ENCODE measurements at places on chromosomes 5 and 9.

DNA sequence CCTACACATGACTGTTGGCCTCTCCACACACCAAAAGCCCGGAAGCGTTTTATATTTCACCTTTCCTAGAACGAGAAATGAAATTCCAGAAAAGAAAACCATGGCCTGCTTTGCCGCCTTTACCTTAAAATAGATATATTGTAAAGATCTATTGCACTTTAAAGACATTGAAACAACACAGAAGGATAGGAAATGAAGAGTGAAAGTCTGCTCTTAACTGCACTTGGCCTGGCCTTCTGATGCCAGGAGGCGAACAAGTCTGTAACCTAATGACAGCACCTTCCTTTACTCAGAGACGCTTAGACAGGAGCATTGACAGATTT lies 6.7 kb downstream of the PRDM6 start:
- DNase-seq, result no peak

DNA sequence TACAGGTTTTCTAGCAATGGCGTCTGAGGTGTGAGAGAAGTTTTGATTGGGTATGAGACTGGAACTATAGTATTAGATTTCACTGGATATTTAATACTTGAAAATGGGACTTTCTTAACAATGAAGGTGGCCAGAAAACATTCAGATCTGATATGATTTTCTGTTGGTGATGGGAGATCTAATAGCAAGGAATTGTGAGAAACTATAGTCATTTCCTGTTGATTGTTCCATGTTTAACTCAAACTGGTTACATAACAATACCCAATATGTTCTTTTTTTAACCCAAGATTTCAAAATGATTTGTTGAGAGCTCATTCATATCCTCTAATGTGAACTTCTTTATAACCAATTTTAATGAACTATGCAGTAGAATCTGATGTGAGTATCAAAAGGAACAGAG lies 793.2 kb upstream of the RGMB start:
- DNase-seq, result no peak

DNA sequence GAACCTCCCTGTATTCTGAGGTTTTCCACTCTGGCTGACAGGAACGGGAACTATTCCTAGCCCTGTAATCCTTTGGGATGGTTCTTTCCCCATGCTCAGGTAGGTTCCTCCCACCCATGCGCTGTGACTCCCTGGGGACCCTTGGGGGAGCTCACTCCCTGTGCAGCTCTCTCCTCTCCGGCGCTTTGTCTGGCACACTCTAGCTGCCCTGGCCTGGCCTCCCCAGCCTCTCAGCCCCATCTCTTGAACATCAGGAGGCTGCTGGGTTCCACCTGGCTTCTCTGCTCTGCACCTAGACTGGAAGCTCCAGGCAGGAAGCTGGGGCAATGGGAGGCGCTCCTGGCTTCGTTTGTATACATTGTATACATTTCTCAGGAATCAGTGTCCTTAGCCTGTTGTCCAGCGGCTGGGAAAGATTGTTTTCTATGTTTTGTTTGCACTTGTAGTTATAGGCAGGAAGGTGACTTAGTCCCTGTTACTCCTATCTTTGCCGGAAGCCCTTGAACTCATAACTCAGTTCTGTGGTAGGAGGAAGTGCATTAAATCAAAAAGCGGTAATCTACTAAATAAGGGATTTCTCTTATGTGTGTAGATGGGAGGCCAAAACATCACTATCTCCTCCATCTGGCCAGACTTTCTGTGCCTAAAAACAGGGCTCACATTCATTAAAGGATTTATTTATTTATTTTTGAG lies 20.4 kb downstream of the SLC25A25 start:
- no peak for DNase-seq

GRCh38 chr5:24789611-24790351 lies 145.0 kb upstream of the CDH10 start:
- no peak for DNase-seq

- DNase-seq, result no peak
Measured at GRCh38 chr9:4678679-4679267, 596 bp upstream of the CDC37L1 start.

GRCh38 chr5:102654559-102655349 lies 100.4 kb upstream of the PAM start:
- DNase-seq, result no peak

- peak; percentile 11 for DNase-seq
Measured at GRCh38 chr5:52989781-52990527, 802 bp downstream of the ITGA2 start.

DNA sequence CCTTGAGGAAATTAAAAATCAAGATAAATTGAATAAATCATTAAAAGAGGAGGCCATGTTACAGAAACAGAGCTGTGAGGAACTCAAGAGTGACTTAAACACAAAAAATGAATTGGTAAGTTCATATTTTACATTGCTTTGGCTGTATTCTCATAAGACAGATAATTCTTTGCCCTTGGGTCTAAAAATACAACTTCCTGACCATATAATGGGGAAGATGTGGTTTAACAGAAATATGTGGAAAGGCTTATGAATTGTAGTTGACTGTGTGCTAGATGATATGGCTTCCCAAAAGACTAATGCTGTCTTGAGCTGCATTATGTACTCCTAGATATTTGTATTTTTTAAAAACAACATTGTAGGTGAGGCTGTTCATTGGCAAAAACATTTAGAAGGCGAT lies 33.1 kb downstream of the CNTRL start:
- DNase-seq, result no peak

GRCh38 chr5:180130291-180130869 lies 58.8 kb upstream of the RNF130 start:
- DNase-seq, result no peak

DNA sequence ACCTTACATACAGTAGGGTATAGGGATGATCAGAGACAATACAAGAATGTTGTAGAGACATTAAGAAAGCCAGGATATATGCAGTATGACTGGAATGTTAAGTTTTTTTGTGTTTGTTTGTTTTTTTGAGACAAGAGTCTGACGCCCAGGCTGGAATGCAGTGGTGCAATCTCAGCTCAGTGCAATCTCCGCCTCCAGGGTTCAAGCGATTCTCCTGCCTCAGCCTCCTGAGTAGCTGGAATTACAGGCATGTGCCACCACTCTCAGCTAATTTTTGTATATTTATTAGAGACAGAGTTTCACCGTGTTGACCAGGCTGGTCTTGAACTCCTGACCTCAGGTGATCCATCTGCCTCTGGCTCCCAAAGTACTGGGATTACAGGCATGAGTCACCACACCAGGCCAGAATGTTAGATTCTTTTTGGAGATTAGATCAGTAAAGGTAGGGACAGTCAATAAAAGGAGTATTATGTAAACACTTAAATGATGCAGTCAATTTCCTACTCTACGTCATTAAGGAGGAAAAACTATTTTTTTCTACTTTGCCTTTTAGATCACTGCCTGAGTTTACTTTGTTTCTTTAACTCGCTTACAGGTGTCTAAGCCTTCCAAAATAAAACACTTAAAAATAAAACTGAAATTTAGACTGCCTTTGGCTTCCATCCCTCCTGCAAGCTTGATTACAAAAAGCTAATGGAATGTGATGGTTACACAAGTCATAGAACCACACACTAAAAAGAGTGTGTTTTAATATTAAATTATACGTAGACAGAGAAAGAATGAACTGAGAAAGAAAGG lies 6.8 kb upstream of the HNRNPA0 start:
- no peak for DNase-seq

DNA sequence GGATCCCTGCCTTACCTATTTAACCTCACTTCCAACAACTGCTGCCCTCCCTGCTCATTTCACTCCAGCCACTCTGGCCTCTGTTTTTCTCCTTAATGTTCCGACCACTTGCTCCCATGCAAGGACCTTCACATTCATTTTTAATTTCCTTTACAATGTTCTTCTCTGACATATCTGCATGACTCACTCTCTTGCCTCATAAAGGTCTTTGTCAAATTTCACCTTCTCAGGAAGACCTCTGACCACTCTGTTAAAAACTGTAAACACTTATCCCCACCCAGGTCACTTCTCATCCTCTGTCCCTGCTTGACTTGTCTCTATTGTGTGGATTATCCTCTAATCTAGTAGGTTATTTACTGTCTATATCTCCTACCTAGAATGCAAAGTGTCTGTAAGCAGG lies 751.2 kb downstream of the BRINP1 start:
- DNase-seq, result no peak

DNA sequence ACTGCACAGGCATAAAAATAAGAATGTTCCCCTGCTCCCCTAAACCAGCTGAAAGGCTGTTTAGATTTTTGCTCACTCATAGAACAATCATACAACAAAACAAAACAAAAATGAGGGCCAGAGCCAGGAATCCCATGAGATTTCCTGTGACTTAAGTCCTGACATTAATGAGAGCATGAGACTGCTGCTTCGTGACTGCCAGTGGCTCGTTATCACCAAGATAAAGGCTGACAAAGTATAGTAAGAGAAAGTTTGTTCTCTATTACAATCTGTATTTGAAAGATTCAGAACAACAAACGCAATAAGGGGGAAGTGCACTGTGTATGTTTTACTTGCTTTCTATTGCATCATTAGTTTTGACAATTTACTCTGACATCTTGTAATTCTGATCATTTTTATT lies 837.1 kb upstream of the C9orf72 start:
- no peak for DNase-seq

DNA sequence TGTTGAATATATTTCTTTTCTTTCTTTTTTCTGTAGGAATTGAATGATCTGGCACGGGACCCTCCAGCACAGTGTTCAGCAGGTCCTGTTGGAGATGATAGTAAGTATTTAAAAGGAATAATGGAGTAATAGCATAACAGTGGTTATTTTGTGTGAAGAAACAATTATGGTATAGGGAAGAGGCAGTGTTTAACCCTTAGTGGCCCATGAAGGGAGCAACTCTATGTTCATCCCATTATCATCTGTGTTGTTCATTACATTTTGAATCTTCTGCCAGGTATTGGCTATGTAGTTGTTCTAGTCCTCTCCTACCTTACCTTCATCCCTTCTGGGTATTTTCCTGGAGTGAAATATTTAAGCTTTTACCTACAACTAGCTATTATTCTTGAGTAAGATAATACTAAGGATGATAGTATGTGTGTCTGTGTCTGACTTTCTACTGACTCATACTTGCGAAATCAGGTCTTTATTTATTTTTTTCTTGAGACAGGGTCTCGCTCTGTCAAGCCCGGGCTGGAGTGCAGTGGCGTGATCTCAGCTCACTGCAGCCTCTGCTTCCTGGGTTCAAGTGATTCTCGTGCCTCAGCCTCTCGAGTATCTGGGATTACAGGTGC lies 39.3 kb downstream of the UBE2D2 start:
- DNase-seq, result no peak

GRCh38 chr5:131277875-131278740 lies 14.3 kb downstream of the CDC42SE2 start:
- no peak for DNase-seq

Data from stimulated activated CD4-positive, alpha-beta T cell treated with anti-CD3 and anti-CD28 coated beads, Interleukin-4, amount 100 ng/mL, for 1 hour (primary cell).